ENCODE measurements at places on chromosomes 11 and 22.

GRCh38 chr11:2207773-2208621 lies 36.4 kb upstream of the TH start:
- no peak for DNase-seq

- no peak for DNase-seq
Measured at GRCh38 chr11:1746956-1747752, 3.2 kb downstream of the IFITM10 start.

- DNase-seq = no peak
Measured at GRCh38 chr11:64131683-64132190, 34.2 kb downstream of the MACROD1 start.

DNA sequence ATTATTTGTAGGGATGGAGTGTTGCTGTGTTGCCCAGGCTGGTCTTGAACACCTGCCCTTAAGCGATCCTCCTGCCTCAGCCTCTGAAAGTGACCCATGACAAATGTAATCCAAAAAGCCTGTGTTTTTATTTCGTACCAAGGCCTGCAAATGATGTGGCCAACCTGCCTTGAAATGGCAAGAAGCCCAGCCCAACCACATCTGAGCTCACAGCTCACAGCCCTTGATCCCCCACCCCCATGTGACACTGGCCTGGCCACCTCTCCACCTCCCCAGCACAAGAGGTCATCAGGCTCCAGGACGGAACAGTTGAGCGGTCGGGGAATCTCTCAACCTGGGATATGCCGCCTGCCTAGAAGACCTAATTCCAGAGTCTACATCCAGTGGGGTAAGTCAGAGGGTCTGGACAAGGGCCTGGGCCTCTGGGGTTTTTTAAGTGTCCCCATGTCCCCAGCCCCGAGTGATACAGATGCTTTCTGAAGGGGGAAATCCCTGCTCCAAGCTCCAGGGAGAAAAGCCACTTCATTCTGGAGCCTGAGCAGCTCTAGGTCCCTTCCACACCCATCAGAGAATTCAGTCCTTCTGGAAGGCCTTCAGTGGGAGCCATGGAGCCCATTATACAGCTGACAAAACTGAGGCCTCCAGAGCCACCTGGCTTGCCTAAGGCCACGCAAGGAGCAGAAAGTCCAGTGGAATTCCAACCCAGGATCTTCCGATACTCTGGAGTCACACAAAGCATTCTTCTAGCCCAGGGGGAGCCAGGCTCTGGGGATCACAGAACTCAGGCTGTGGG lies 70.7 kb downstream of the MN1 start:
- no peak for DNase-seq

- no peak for DNase-seq
Measured at GRCh38 chr11:34064291-34064690, 12.8 kb downstream of the CAPRIN1 start.

DNA sequence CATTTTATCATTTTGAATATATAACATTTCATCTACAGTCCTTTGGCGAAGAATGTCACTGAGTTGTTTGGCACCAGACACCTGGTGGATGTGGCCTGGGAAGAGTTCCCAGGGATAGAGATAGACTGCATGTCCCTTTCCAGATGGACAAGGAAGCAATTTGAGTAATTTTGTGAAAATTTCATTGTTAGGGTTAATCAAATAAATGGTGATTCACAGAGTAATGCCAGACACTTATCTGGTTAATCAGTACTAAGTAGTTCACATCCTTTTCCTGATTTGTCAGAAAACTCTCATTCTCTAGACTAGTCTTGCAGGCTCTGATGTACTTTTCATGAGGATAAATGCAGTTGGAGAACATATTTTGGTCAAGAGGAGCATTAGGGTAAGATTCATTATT lies 41.6 kb downstream of the NAALAD2 start:
- DNase-seq = no peak

GRCh38 chr11:82610671-82611070 lies 123.0 kb downstream of the FAM181B start:
- DNase-seq = no peak

- DNase-seq = no peak
Measured at GRCh38 chr11:26331911-26332571, at the start of gene ANO3. Gene ANO3 (plus strand): TSS chr11:26332130. CDS start chr11:26332276, 146 bp downstream.

GRCh38 chr22:48175721-48176120 lies 1413.3 kb downstream of the TBC1D22A start:
- DNase-seq = no peak

DNA sequence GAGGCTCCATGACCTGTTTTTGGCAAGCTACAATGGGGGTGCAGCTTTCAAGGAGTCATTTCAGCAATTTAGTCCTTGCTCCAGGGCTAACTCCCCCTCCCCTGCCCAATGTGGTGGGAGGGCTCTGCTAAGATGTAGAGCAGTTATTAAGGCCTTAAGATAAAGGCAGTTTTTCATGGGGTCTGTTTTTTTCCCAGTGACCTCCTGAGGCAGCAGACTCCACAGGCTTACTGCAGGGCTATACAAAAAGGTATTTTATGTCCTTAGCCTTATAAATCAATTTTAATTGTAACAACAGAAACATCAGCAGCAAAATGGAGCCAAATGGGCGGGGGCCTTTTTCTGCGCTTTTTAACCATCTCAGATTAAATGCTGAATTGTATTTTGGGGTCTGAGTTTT lies 192.3 kb downstream of the KIRREL3 start:
- DNase-seq = no peak

DNA sequence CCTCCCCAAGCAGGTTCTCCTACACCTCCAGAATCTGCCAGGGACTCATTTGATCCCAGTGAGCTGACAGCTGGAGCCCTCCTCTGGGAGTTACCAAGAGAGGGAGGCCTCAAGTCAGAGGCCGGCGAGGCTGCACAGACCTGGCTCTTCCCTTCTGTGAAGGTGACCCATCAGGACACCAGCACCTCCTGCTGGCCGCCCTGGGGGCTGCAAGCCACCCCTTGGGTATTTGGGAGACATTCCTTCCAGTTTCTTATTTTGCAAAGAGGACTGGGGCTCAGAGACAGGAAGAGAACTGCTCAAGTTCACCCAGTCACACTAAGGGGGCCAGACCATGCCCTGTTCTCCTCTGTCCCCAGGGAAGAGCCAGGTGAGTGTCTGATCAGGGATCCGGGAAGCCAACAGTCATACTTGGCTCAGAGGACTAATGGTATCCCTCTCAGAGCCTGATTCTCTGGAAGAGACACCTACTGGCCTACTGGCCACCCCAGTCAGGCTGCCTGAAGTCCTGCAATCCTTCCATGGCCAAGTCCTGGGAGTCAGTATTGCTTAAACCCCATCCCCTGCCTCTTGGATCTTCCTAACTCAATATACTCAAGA lies 40.5 kb upstream of the RIC3 start:
- no peak for DNase-seq

GRCh38 chr11:76526878-76527277 lies 82.1 kb downstream of the EMSY start:
- DNase-seq = no peak

DNA sequence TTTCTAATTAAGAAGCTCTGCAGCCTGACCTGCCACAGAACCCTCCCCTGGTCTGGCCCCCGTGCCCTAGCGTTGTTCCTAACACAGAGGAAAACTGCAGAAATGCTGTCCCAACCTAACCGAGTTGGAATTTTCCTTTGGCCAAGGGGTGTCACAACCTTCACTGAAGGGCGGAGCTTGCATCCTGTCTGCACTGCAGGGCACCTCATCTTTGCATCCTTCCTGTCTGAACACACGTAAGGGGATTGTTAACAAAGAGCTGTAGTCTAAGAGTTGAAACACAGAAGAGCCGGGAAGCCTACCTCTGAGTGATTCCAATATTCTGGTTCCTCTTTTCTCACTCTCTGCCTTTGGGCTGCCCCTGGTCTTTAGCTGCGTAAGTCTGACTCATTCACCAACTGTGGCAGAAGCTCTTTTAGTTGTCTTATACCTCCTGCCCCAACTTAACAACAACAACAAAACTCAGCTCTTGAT lies 1.6 kb downstream of the DIXDC1 start:
- DNase-seq = no peak

DNA sequence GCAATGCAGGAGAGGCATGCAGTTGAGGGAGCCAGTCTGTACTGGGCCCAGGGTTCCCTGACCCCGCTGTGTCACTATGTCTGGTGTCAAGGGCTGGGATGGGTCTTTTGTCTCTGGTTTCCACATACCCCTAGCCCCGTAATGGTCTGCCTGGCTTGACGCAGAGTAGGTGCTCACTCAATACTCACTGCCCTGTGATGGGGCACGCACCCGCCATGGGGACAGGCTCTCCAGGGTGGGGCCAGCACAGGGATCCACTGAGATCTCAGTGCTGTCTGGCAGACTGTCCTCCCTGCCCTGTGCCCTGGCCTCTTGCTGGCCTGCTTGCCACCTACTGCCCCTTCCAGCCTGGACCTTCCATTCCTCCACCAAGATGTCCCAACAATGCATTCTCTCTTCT lies 101.7 kb upstream of the CD82 start:
- no peak for DNase-seq

- DNase-seq = no peak
Measured at GRCh38 chr22:17882162-17882561, 107.9 kb upstream of the BID start.

DNA sequence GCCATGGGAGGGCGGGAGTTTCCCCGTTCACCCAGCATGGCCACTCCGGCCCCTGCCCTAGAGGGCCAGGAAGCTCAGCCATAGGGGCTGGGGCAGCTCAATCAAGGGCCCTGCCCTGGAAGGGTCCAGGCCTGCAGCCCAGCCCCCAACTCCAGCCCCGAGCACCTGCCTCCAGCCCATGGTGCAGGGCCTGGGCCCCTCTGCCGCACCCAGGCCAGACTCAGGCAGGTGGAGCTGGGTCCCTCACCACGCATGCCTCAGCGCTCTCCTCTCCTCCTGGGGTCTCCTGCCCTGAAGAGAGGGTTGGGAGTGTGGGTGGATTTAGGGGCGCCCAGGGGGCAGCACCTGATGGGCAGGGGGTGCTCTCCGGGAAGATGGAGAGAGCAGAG lies 13.1 kb downstream of the MLC1 start:
- no peak for DNase-seq

GRCh38 chr11:11279956-11280689 lies 72.9 kb downstream of the CSNK2A3 start:
- no peak for DNase-seq
